Muscle of back (tissue), 13 donors: ENCODE measurements at places on chromosomes 4 and X.

DNA sequence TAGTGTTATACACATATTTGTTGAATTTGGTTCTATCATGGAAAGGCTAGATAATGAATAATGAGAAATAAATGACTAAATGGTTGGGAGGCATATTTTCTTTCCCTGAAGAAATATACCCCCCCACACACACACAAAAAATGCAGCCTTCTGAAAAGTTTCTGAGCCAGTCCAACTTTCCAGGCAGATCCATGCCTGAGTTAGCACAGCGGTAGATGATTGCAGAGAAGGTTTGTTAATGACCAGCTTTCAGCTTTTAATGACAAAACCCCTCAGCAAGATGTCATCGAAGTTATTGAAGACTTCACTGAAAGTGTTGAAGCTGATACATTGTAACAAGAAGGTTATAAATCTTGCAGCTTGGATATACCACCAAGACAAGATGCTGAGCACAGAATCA is 61.4 kb downstream of the GBA3 start:
- DNase-seq, result no peak

- no peak for DNase-seq
These were observed 71.7 kb downstream of the TNIP2 start for GRCh38 chr4:2684486-2684885.

GRCh38 chr4:142355421-142355930 is 490.6 kb downstream of the INPP4B start:
- DNase-seq, result no peak

DNA sequence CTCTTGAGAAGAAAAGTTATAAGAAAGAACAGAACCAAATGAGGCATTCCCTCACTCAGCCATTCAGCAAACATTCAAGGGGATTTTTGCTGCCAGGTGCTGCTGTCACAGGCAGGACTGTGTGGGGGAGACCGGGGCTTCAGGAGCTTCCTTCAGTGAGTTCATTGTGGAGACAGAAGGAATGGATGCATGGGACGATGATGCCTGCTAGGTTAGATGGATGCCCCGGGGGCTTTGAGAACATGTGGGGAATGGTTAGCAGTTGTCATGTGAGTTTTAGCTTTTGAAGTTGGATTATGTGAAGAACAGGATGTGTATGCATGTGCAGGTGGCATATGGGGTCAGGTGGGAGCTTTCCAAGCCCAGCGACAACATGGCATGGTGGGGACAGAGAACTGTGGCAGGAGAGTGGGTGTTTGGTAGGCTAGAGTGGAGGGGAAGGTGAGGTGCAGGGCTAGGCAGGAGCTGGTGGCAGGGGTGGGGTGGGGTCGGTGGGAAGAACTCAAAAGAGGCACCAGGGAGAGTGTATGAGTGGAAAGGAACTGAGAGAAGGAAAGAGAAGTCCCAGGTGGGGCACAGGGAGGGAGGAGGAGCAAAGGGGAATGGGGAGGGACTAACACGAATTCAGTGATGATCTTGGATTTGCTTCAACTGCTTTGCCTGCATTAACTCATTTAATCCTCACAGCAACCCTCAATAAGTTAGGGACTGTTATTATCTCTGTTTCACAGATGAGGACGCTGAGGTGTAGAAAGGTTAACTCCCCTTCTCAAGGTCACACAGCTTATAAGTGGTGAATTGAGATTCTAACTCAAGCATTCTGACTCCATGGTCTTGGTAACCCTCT is 8.4 kb downstream of the DCUN1D4 start:
- DNase-seq, result no peak

DNA sequence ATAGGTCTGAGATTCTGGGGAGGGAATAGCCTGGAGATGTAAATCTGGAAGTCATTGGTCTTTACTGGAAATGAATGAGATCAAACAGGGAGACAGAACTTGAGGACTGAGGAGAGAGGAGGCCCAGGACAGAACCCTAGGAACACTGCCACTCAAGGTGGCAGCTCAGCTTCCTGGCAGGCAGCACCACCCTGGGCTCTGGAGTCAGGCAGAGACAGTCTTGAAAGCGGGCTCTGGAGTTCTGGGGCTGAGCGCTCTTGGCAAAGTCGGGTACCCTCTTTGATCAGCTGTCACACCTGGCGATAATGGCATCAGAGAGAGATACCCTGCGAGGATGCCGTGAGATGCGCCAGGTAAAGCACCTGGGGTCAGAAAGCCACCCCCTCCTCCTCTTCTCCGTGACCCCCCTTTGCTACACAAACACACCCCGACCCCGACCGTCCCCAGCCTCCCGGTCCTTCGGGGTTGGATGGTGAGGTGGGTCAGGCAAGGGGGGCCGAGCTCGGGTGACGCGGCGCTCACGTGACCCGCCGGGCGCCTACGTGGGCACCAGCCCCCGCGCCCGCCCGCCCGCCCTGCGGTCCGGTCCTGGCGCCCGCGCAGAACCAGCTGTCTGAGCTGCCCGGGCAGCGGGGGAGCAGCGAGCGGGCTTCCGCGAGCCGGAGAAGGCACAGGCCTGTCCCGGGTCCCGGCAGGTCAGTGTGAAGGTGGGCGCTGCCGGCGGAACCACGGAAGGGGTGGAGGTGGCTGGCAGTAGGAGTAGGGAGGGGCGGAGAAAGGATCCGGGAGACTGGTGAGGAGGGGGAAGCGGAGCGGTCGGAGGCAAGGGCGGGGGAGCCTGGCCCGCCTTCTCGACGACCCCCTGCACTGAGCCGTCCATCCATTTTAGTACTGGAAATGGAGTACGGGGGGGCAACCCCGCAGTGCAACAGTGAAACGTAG is at the start of gene TCEAL3:
TSS of gene TCEAL3 (plus strand) at position 600 of the 942 bp plus-strand sequence. CDS start 1,102 bp downstream, outside the sequence.
- DNase-seq, result no peak

DNA sequence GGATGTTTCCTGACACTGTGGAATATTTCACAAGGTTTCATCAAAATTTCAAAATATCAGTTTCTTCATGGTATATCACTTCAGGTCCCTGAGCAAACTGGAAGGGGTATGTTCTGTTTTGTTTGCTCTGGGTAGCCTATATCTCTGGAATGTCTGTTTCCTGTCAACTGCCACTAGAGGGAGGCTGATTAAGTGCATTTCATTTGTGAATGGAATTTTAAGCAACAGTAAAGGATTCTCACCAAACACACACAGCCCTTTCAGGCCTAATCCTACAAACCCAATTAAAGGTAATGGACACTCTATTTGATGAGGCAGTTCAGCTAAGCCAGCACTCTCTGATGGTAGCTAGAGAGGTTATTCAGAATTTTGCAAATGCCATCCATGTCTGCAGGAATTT is 307.1 kb downstream of the TEX13A start:
- no peak for DNase-seq

GRCh38 chr4:118732591-118733330 is 47.6 kb downstream of the METTL14 start:
- DNase-seq, result no peak

DNA sequence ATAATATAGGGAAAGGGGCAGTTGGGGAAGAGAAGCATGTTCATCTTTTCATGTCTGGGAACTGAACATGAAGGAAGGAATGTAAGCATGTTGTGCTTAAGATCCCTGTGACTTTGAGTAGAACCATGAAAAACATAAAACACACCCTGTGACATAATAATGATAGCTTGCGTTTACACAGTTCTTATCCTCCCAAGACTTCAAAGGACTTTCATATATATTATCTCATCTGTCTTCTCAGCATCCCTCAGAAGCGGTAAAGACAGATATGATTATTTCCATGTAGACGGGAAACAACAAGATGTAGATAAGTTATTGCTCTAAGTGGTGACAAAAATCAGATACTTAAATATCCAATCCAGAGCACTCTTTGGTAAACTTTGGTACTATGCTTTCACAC is 3.3 kb upstream of the SH3RF1 start:
- no peak for DNase-seq

DNA sequence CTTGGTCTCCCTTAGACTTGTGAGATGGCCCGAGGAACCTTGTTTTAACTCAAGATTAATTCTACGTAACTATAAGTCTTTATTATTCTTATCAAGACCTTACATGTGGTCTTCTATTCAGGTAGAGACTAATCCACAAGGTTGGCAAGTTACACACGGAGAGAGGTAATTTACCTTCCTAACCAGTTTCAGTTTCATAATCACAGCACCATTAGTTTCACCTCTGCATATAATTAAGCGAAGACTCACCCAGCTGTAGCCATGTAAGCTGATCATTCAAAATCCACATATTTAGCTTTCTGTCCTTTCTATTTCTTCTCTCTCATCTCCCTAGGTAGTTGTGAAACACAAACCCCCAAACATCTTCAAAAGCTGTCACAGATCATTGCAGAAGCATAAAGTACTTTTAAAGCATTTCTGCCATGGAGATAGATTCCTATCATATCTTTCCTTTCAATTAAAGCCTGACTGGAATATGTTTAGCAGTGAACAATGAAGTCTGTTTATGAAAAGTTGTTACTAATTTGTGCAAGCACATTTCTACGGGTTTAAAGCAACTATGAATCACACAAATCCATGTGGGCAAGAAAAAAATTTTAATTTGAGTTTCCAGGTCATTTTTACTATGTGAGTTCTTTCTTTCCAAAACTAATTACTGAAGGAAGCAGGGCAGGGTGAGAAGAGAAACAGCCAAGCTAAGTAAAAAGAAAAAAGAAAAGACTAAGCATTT is 78.5 kb downstream of the BTC start:
- no peak for DNase-seq

DNA sequence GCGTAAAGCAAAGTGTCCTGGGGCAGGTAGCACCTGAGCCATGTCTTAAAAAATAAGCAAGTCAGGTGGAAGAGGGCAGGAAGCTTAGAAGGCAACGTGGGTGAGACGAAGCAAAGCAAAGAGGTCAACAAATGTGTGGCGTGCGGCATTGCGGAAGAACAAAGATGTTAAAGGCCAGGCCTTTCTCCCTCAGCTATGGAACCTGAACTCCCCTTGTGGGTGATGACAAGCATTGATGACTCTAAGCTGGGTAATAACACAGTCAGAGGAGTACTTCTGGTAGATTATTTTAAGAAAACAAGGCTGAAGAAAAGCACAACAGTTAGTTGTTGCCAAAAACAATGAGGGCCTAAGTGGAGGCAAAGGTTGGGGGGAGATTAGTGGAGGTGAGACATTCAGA is 29.0 kb upstream of the SORBS2 start:
- no peak for DNase-seq

DNA sequence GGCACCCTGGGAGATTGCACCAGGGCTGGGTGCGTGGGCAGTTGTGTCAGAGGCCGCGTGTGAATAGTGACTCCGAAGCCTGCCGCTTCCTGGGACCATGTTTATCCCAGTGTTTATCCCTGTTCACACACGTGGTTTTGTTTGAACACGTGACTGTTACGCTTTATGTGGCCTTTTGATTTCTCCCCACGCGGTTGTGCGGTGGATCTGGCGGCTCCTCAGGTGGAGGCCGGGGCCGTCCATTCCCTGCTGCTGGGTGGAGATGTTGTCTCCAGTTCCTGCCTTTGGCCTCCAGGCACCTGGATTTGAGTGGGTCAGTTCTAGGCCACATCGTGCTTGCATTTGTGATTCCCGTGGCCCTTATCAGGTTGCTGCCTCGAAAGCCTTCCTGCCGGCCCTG is 35.1 kb downstream of the NELFA start:
- DNase-seq, result no peak

- no peak for DNase-seq
These were observed 16.3 kb downstream of the PJA1 start for GRCh38 chrX:69148946-69149345.

GRCh38 chrX:104359124-104359523 is 104.4 kb upstream of the ESX1 start:
- no peak for DNase-seq

DNA sequence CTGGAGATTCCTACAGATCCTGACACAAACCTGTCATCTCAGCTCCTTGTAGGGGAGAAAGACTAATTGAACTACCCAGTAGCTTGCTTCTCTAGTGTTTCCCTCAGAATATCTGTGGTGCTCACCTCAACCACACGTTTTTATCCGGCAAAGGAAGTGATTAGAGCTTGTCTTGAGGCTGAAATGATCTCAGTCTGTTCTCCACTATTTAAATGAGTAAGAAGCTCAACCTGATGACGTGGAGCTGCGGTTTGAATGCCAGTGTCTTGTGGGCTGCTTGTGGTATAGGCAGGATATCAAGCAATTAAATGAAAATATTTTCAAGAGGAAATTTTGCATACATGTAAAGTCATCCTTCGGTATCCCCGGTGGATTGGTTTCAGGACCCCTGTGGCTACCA is 270.2 kb downstream of the TLL1 start:
- DNase-seq, result no peak

GRCh38 chrX:109472939-109473735 is 8.7 kb downstream of the GUCY2F start:
- no peak for DNase-seq

DNA sequence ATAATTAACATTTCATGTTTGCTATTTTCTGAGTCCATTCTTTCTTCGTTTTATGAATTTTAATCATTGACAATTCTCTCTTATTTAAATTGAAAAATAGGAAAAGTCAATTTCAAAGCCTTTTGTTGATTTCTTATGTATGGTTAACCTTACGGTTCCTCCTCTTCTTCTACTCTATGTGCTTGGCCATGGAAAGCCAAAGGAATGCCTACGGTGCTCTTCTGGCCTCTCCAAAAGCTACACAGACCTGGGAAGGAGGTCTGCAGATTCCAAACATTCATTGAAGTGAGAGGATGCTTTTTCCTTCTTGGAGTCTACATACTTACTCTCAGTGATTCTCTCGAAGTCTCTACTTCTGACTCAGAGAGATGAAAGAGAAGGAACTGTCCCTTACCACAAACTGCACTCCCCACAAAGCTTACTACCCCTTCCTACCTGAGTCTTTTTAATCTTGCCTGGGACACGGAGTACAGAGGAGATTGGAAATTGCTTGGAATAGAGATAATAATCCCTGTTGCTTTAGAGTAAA is 863.1 kb upstream of the FTHL17 start:
- DNase-seq, result no peak

- no peak for DNase-seq
These were observed 61.3 kb downstream of the CLNK start for GRCh38 chr4:10623241-10623640.

GRCh38 chr4:122912810-122913575 is 9.4 kb downstream of the NUDT6 start:
- no peak for DNase-seq
